Esophagus muscularis mucosa (tissue), 4 donors: ENCODE measurements at places on chromosomes 2 and 18. TPM values are rescaled to one million over a fixed set of nuclear protein-coding genes. Genes with fewer than 3 reads are reported as not detected.

CPO gene
- total RNA-seq: 0.32 TPM

AQP12B gene
- total RNA-seq: not detected

DNA sequence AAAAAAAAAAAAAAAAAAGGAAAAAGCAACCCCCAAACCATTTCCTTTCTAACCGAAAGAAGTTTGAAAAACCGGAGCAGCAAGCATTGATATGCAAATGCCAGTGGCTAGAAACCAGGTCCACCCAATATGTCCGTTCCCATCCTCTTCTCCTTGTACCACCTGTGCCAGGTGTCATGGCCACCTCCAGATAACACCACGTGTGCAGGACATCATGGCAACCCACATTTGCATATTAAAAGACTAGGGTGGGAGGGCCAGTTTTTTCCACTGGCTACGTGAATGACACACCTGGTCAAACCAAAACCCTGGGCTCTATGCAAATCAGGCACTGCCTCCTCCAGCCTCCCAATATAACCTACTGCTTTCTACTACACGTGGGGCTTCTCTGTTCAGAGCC is 303.3 kb upstream of the GULP1 start:
- DNase-seq: no peak
- H3K36me3 ChIP-seq: no peaks in the 10 kb centered on the region
- no peak overlapping the region for H3K4me3 ChIP-seq
- no peak overlapping the region for H3K27ac ChIP-seq
- H3K27me3 ChIP-seq: no peaks in the 10 kb centered on the region

GRCh38 chr2:62045017-62045543 is 139.6 kb downstream of the COMMD1 start:
- no peak overlapping the region for H3K27ac ChIP-seq
- no peaks in the 10 kb centered on the region for H3K27me3 ChIP-seq
- DNase-seq: no peak
- peaks cover 17% of the 10 kb centered on the region for H3K4me1 ChIP-seq
- H3K4me3 ChIP-seq: no peak overlapping the region
- no peaks in the 10 kb centered on the region for H3K36me3 ChIP-seq

- no peak overlapping the region for H3K27ac ChIP-seq
- H3K36me3 ChIP-seq: no peaks in the 10 kb centered on the region
- H3K4me1 ChIP-seq: no peaks in the 10 kb centered on the region
- H3K27me3 ChIP-seq: no peaks in the 10 kb centered on the region
- no peak overlapping the region for H3K4me3 ChIP-seq
Measured at GRCh38 chr18:39415471-39415870, 1849.9 kb upstream of the CELF4 start.

DNA sequence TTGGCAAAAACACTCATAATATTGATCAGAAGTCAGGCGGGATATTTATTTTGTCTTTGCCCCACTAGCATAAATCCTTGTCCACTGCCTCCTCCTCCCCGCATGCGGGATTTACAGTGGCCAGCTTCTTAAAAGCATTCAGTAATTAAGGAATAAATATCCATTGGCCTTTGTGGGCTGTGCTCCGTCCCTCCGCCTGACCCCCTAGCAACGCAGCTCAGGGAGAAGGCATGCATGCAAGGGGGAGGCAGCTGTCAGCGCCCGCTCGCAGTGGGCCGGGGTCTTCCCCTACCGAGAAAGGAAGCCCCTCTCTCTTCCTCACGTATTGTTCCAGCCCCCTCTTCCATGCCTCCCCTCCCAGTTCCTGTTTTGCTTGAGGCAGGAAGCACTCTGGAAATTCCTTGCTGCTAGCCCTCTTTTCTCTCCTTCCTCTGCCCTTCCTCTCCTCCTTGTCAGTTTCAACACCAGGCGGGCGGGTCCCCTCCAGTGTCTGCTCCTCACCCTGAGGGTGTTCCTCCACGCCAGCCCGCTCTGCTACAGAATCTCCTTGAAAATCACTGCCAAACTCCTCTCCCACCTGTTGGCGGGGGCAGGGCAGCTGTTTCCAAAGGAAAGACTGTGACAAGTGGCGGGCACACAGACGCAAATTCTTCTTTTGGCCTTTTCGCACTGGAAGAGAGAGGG is 60.1 kb downstream of the GBX2 start:
- H3K4me1 ChIP-seq: peaks cover 8% of the 10 kb centered on the region
- no peaks in the 10 kb centered on the region for H3K27me3 ChIP-seq
- H3K36me3 ChIP-seq: peaks cover 10% of the 10 kb centered on the region
- no peak overlapping the region for H3K4me3 ChIP-seq
- H3K27ac ChIP-seq: no peak overlapping the region
- no peak for DNase-seq
